ENCODE measurements at places on chromosomes 2 and 18.

GRCh38 chr18:31591628-31592027 is at the start of gene TTR:
Gene TTR, plus strand, starts transcription at chr18:31591877. Its CDS starts 26 bp downstream, at chr18:31591903.
- DNase-seq, result no peak

DNA sequence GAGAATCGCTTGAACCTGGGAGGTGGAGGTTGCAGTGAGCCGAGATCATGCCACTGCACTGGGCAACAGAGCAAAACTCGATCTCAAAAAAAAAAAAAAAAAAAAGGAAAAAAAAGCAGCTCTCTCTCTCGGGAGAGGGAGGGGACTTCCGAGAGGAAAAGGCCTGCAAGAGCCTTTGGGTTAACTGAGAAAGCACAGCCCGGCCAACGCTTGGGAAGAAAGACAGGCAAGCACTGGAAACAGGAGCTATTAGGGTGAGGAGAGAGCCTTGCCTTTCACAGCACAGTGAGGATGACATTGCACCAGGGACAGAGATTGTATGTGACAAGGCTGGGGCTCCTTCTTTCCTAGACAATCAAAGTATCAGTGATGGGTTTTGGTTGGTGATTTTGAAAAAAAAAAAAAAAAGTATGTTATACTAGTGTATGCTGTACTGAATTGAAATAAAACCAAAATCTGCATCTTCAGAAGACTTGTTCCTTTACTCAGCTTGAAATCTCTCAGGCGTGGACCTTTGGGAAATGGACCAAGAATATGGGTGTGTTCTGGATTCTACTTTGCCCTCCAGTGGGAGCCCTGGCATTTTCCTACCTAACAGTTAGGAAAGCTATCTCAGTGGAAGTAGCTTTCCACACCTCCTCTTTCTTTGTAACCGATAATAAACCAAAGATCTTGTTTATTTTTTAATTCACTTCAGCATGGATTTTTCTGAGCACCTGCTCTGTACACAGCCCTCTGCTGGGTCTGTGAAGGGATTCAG is 16.7 kb downstream of the SRSF7 start:
- no peak for DNase-seq

- DNase-seq, result no peak
Measured at GRCh38 chr2:12399240-12399639, 317.5 kb upstream of the TRIB2 start.

- DNase-seq, result no peak
Measured at GRCh38 chr2:144995482-144995881, 475.6 kb upstream of the ZEB2 start.

DNA sequence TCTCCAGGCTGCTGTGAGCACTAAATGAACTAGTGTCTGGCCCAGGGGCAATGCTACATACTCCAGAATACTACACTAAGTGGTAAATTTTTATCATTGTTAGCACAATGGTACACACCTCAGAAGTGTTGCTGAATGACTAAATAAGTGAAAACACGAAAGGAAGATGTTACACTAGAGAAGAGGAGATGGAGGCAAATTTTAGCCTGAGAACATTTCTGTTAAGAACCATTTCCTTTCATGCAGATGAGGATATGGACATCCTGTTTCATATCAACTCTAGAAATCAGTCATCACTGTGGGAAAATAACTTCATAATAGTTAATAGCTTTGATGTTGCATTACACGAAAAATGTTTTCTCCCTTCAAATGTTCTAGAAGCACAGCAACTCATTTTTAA is 117.6 kb upstream of the STK17B start:
- DNase-seq, result no peak
